ENCODE measurements at places on chromosomes 16 and 17.

DNA sequence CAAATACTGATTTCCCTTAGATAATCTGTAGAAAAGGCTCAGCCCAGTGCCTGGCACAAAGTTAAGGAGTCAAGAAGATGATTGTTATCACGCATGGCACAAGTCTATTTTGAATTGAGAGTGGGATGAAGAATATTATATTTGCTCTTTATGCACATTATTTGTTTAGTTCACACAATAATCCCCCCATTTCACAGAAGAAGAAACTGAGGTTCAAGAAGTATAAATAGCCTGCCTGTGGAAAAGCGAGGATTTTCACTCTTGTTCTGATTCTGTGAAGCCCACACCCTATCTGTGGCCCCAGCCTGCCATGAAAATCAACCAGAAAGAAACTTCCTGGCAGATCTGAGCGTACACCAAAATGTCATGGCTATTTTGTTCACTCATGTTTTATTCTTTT, 73.0 kb downstream of the YPEL2 start:
- no peak for DNase-seq

- peak; percentile 87 for DNase-seq
Measured at GRCh38 chr17:61411261-61412142, 11.9 kb downstream of the TBX2 start.

DNA sequence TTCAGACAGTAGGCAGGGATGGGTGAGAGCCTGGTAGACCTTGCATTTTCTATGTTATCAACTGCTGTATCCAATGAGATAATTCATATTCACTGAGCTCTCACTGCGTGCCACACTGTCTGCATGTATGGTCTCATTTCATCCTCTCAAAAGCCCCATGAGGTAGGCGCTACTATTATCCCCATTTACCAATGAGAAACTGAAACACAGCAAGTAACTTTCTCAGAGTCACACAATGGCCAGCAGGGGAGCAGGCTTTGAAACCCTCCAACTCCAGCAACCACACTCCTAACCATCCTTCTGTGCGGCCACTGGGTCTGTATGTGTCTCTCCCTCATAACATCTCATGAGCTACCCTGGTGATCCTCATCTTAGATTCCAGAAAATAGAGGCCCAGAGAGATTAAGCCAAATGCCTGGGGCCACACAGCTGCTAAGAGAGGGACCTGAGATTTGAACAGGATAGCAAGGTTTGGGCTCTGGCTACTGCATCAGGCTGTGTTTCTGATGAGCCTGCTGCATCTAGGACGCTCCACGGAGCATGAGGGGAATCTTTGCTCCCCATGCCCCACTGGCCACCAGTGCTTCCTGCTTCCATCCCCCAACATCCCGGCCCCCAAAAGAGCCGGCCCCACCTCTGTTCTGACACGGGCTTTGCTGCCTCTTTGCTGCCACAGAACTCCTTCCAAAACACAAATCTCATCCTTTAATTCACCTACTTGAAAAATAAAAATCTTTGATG, 3.2 kb downstream of the CCR7 start:
- no peak for DNase-seq

- no peak for DNase-seq
Measured at GRCh38 chr17:42797067-42798007, 1.2 kb downstream of the COA3 start.

DNA sequence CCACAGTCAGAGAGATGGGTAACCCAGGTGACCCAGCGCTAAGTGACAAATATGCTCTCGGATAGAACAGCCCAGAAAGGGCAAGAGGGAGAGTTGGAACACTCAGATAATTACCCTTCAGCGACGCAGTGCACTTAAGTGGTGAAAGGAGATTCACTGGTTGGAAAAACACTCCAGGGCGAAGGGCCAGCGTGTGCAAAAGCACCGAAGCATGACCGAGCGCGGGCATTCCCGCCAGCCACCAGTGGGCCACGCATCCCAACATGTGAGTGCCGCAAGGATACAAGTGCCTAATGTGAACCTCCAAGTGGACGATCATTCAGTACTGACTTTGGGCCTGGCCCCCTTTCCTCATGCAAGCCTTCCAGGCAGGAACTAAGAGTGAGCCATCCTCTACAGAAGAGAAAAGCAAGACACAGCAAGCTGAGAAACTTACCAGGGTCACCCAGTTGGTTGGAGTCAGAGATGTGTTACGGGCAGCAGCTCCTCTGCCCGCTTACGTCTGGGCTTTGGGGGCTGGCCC, 258.4 kb downstream of the C16orf95 start:
- DNase-seq, result no peak

GRCh38 chr17:14373614-14374259, 72.9 kb downstream of the HS3ST3B1 start:
- no peak for DNase-seq

DNA sequence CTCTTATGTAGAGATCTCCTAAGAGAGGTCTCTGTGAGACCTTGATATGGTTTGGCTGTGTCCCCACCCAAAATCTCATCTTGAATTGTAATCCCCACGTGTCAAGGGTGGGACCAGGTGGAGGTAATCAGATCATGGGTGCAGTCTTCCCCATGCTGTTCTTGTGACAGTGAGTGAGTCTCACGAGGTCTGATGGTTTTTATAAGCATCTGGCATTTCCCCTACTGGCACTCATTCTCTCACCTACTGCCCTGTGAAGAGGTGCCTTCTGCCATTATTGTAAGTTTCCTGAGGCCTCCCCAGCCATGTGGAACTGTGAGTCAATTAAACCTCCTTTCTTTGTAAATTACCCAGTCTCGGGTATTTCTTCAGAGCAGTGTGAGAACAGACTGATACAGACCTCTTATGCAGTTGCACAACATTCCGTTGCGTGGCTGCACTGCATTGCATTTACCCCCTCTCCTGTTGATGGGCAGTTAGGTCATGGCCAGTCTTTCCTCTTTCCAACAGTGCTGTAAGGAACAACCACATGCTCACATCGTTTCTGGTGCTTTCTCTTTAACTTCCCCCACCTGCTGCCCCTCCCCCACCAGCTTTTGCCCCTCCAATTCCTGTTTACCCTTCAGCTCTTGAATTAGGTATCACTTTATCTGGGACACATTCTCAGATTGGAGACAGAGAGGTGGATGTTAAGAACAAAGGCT, 43.6 kb upstream of the MED9 start:
- DNase-seq, result no peak

GRCh38 chr17:50916708-50917417, 50.7 kb upstream of the TOB1 start:
- DNase-seq, result no peak

GRCh38 chr16:23092072-23092800, 57.0 kb downstream of the USP31 start:
- no peak for DNase-seq

- no peak for DNase-seq
Measured at GRCh38 chr17:869567-870525, 87.7 kb downstream of the MRM3 start.

- no peak for DNase-seq
Measured at GRCh38 chr17:2042933-2043332, 1.1 kb downstream of the OVCA2 start.

- peak; percentile 71 for DNase-seq
Measured at GRCh38 chr17:16900288-16900882, 71.5 kb downstream of the TNFRSF13B start.

DNA sequence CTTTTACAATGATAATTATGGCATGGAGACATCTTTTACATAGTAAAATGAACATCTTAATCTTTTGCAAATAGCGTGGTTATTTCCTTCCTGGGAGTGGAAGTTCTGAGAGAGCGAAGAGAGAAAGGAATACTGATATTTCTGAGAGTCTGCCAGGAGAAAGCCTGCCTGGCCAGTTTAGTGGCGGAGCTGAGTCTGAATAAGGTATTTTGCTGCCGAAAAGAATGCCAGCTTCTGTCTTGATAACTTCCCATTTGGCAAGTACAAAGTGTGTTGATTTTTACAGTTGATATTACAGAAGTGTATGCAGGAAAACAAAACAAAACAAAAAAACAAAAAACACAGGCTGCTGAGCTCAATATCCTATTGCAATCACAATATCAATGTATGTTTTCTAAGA, 55.9 kb downstream of the KCNJ2 start:
- no peak for DNase-seq

- no peak for DNase-seq
Measured at GRCh38 chr17:2975469-2975958, 87.9 kb downstream of the OR1D5 start.

DNA sequence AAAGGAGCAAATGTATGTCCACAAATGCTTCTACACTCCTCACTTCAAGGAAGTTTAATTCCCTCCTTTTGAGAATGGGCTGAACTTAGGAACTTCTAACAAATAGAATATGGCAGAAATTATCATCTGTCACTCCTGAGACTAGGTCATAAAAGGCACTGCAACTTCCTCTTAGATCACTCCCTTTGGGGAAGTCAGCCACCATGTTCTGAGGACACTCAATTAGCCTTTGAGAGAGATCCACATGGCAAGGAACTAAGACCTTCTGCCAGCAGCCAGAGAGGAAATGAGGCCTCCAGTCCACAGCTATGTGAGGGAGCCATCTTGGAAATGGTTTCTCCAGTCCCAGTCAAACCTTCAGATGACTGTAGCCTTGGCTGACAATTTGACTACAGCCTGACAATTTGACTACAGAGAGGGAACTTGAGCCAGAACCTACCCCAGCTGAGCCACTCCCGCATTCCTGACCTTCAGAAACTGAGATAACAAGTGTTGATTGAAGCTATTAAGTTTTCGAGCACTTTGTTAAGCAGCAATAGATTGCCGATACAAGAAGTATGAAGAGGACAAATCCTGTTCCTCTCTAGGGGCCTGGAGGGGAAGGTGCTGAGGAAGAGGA, 113.4 kb upstream of the SEC14L1 start:
- DNase-seq, result no peak

DNA sequence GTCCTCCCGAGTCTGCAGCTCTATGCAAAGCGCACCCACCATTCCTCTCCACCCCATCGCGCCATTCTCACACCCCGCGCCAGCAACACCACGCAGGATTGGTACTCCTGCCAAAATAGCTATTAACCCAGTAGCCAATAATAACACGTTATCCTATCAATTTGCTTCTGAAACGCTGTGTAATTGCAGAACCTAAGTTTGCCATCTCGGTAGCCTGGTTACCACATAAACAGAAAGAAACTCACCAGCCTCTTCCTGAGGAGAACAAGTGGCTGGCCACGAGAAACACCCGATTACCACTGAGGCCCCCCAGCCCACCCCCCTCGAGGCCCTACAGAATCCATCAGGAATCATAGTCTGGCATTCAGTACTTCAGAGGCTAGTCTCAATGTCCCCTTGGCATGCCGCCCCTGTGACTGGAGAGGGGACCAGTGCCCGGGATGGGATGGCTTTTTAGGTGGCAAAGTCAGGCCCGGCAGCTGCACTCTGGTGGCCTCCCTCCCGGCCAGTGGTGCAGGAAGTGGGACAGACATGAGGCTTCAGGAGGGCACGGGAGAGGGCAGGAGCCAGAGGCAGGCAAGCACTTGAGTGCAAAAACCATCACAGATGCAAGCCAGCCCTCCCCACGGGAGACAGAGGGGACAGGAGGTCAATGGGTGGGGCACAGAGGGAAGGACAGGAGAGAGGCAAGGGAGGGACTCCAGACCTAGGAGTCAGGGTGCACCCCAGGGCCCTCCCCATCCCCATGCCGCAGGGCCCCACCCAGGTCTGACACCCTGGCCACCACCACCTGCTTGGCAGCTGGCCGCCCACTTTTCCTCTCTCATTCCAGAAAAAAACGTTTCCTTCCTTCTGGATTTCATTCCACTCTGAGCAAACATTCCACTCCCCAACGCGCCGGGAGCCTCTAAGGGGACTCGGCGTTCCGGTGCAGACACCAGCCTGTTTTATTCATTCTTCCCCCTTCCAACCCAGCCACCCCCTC, 192.5 kb downstream of the ZNF423 start:
- DNase-seq, result no peak

DNA sequence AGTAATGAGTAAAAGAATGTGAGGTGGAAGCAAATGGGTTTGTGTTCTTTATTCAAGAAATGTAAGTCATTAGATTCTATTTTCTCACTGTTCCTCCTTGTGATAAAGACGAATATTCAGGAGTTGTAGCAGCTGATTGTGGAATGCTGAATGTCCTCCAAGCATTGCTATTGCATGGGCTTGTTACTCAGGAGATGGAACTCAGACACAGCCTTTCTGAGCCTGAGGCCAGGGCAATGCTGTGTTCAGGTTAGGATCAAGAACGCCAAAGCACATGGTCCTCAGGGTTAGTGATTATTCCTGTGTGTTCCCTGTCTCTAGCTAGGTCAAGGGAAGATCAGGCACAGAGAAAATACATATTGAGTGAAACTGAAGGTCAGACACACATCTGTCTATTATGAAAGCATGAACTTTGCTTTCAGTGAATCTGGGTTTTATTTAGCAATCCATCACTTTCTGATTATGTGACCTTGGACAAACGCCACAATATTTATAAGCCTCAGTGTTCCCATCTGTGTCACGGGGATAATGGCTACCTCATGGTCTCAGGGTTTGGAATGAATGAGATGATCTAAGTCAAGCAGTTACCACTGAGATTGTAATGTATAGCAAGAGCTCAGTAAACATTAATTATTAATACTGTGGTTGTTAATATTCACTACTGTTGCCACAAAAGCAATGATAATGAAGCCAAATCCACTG, 426.8 kb upstream of the DYNLRB2 start:
- DNase-seq, result no peak

DNA sequence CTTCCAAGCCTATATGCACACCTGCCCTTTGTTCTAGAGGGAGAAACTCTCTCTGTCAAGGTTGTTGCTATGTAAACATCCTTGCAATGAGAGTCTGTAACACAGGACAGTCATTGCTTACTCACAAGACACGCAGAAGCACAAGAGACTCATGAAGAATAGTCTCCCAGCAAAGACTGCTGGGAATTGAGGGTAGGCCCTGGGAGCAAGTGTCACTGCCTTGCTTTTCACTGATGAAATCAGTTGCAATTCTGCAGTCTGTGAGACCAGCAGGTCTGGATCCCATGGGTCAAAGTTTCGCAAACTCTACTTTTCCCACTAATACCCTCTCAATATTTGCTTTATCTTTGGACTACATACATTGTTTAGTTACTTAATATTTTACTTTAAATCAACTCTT, 177.4 kb downstream of the FTO start:
- no peak for DNase-seq

- DNase-seq, result no peak
Measured at GRCh38 chr16:11157143-11157542, 98.9 kb downstream of the SOCS1 start.

GRCh38 chr17:32852811-32853210, 24.1 kb downstream of the MYO1D start:
- no peak for DNase-seq

- DNase-seq, result no peak
Measured at GRCh38 chr17:40915721-40916256, 21.7 kb downstream of the KRT23 start.

- DNase-seq, result no peak
Measured at GRCh38 chr17:78151514-78152008, 5.4 kb downstream of the C17orf99 start.

GRCh38 chr17:44967026-44967906, 837 bp downstream of the C1QL1 start:
- DNase-seq, result no peak

- no peak for DNase-seq
Measured at GRCh38 chr16:83906683-83907082, 7.8 kb downstream of the MLYCD start.

All from vagina (tissue), 2 donors.